ENCODE measurements at places on chromosomes 11 and 22. TPM values are rescaled to one million over a fixed set of nuclear protein-coding genes. Genes with fewer than 3 reads are reported as not detected.

BAIAP2L2 gene
- 0.61 TPM for total RNA-seq

UPK3A gene
- not detected for total RNA-seq

LIF gene
- total RNA-seq, result 211 TPM

RNF26 gene
- 29.9 TPM for total RNA-seq

Measured in T-helper 1 cell treated with Interleukin-12 subunit alpha and Interleukin-12 subunit beta and Interleukin-4 antibody, amounts not matched to agents 30 ng/mL and 1 ng/mL, for 36 hours (primary cell).